Ascending aorta (tissue), 2 donors: ENCODE measurements at places on chromosomes 12 and 14. TPM values are rescaled to one million over a fixed set of nuclear protein-coding genes. Genes with fewer than 3 reads are reported as not detected.

DNA sequence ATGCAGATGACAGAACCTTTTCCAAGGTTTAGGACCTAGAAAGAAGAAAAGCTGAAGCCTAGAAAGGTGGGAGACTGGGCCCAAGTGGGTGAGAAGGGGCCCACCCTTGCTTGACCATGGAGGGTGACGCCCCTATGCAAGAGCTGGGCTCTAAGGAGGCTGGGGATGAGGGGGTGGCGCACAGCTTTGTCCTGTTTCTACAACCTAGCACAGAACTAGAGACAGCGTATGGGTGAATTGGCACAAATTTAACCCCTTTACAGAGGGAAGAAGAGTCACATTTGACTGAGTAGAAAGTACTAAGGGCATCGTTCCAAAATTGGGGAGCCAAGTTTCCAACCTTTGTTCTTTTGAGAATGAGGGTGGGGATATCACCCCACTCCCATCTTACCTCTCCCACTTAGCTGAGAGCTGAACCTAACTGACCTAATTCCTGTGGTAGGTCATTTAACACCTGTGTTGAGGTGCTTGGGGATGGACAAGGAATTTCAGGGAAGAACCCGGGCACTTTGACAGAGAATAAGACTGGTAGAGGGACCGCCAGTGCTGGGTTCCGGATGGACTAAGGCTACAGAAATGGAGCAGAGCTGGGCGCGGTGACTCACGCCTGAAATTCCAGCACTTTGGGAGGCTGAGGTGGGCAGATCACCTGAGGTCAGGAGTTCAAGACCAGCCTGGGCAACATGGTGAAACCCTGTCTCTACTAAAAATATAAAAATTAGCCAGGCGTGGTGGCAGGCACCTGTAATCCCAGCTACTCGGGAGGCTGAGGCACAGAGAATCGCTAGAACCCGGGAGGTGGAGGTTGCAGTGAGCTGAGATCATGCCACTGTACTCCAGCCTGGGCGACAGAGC is 5.2 kb downstream of the NFKBIA start:
- no peak overlapping the region for H3K4me3 ChIP-seq
- H3K27ac ChIP-seq: peak overlapping the region; percentile 89
- peaks cover 15% of the 10 kb centered on the region for H3K4me1 ChIP-seq
- DNase-seq: no peak
- peaks cover 37% of the 10 kb centered on the region for H3K36me3 ChIP-seq

DNA sequence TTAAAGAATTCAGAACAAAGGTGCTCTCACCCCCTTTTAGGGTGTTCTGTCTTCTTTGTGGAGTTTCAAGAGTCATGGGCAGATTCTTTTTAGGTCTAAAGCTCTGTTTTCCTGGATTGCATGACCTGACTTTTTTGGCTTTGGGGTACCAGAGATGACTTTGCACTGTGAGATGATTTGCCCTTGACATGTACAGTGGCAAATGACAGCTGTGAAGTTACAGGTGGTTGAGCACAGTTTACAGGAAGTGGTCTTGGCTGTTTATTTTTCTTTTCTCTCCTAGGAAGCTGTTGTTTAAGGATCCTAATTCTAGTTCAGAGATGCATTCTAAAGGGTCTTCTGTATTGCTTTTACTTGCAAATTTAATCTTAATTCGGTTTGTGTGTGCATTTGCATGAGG is 83.8 kb upstream of the METAP2 start:
- no peak overlapping the region for H3K4me3 ChIP-seq
- peaks cover 7% of the 10 kb centered on the region for H3K4me1 ChIP-seq
- no peak overlapping the region for H3K27ac ChIP-seq
- DNase-seq: no peak
- no peaks in the 10 kb centered on the region for H3K36me3 ChIP-seq

GRCh38 chr14:80699861-80700260 is 241.7 kb downstream of the CEP128 start:
- H3K4me3 ChIP-seq: no peak overlapping the region
- H3K4me1 ChIP-seq: no peaks in the 10 kb centered on the region
- DNase-seq: no peak
- no peaks in the 10 kb centered on the region for H3K27me3 ChIP-seq

GRCh38 chr12:31845613-31846322 is 113.4 kb upstream of the RESF1 start:
- H3K27ac ChIP-seq: no peak overlapping the region
- no peak for DNase-seq
- no peaks in the 10 kb centered on the region for H3K27me3 ChIP-seq
- H3K4me1 ChIP-seq: no peaks in the 10 kb centered on the region
- no peaks in the 10 kb centered on the region for H3K36me3 ChIP-seq

- H3K27me3 ChIP-seq: no peaks in the 10 kb centered on the region
- no peak overlapping the region for H3K27ac ChIP-seq
- DNase-seq: no peak
- no peak overlapping the region for H3K4me3 ChIP-seq
- H3K36me3 ChIP-seq: no peaks in the 10 kb centered on the region
- no peaks in the 10 kb centered on the region for H3K4me1 ChIP-seq
Measured at GRCh38 chr12:90301561-90302133, 593.0 kb upstream of the ATP2B1 start.

DNA sequence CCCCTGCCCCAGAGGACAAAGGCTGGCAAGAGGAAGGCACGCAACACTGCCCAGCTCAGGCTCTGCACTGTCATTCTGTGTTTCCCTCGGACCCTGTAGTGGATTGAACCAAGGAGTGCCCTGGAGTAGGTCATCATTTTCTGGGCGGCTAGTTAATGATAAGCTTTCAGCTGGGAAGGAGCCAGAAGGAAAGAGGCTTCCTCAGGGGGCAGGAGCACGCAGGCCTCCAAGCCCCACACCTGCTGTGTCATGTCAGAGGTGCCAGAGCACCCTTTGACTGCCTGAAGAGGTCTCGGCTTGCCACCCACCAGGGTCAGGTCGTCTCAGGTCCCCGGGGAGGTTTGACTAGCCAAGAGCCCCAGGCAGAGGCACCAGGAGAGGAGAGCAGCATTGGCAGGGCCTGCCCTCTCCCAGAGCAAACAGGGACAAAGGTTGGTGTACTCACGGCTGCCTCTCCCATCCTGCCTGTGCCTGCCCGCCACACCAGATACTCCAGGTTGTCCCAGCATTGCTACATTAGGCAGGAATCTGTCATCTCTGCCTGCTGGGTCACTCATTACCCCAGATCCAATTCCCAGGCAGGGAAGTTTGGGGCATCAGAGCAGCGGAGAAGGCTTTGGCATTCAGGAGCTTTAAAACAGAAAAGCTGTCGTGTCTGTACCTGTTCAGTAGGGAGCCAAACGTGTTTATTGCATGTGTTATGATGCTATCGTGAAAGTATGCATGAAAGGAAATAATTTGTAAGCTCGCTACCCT is 33.5 kb upstream of the ATP2A2 start:
- DNase-seq: no peak
- peaks cover 25% of the 10 kb centered on the region for H3K4me1 ChIP-seq
- no peak overlapping the region for H3K4me3 ChIP-seq
- H3K36me3 ChIP-seq: no peaks in the 10 kb centered on the region
- peak overlapping the region; percentile 69 for H3K27ac ChIP-seq

DNA sequence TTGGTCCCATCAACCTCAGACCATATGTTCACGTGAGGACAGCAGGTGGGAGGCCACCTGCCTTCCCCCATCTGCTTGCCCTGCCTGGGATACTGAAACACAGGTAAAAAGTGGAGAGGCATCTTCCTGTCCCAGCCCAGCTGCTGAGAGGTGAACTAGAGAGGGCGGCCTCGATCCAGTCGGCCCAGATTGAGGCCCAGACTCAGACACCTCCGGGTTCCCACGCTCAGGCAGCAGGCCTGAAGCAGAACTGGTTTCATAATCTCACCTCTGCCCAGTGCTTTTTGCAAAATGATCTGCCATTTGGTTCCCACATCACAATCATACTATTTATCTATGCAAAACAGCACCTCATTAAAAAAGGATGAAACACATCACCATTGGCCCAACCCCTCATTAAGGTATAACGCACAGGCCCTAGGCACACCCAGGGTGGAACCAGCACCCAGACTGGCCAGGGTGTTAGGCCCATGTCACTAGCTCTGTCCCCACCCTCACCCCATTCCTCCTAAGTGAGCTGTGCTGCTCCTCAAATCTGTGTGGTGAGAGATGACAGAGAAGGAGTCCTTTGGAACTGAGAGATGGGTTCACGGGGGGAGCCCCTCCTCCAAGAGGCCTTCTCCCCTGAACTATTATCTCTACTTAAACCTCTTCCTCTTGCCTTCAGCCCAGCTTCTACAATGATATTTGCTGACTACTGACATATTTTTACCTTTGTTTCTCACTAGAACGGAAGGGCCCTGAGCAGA is 81.1 kb downstream of the ZFP36L1 start:
- no peaks in the 10 kb centered on the region for H3K4me1 ChIP-seq
- no peak overlapping the region for H3K27ac ChIP-seq
- no peaks in the 10 kb centered on the region for H3K27me3 ChIP-seq
- DNase-seq: peak; percentile 38

DNA sequence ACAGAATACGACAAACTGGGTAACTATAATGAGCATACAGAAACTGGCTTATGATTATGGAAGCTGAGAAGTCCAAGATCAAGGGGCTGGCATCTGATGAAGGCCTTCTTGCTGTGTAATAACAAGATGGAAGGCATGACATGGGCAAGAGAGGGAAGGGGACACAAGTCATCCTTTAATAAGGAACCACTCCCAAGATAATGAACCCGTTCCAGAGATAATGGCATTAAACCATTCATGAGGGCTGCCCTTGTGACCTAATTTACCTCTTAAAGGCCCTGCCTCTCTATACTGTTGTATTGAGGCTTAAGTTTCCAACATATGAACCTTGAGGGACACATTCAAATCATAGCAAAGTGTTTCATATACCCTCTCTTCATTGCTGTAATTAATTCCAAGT is 4.6 kb upstream of the VTI1B start:
- H3K4me1 ChIP-seq: peaks cover 3% of the 10 kb centered on the region
- no peak overlapping the region for H3K27ac ChIP-seq
- no peak for DNase-seq
- no peak overlapping the region for H3K4me3 ChIP-seq
- H3K27me3 ChIP-seq: no peaks in the 10 kb centered on the region

DNA sequence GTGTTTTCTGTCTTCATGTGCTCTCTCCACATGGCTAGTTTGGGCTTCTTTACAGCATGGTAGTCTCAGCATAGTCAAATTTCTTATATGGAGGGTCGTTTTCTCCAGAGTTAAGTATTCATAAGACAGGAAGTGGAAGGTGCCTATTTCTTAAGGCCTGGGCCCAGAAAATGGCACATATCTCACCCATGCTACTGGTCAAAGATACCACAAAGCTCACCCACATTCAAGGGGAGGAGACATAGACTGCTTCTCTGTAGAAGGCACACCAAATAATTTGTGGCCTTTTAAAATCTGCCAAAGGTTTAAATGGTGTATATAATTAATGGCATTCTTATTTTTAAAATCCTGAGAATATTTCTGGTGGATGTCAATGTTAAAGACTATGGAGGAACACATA is 44.8 kb downstream of the CCDC91 start:
- H3K36me3 ChIP-seq: no peaks in the 10 kb centered on the region
- H3K4me3 ChIP-seq: no peak overlapping the region
- no peak for DNase-seq

GRCh38 chr14:91647856-91648255 is 84.0 kb downstream of the CATSPERB start:
- no peak overlapping the region for H3K4me3 ChIP-seq
- no peak overlapping the region for H3K27ac ChIP-seq
- no peaks in the 10 kb centered on the region for H3K36me3 ChIP-seq
- H3K4me1 ChIP-seq: no peaks in the 10 kb centered on the region

DNA sequence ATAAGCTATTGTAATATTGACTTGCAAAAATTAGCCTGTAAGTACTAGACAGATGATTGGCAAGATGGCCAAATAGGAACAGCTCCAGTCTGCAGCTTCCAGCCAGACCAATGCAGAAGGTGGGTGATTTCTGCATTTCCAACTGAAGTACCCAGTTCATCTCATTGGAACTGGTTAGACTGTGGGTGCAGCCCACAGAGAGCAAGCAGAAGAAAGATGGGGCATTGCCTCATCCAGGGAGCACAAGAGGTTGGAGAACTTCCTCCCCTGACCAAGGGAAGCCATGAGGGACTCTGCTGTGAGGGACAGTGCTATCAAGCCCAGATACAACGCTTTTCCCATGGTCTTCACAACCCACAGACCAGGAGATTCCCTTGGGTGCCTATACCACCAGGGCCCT is 16.0 kb upstream of the SPATA7 start:
- no peak for DNase-seq
- no peaks in the 10 kb centered on the region for H3K4me1 ChIP-seq
- H3K27ac ChIP-seq: no peak overlapping the region

GRCh38 chr14:76112889-76113624 is 38.7 kb upstream of the GPATCH2L start:
- H3K27ac ChIP-seq: no peak overlapping the region
- H3K4me1 ChIP-seq: no peaks in the 10 kb centered on the region
- no peaks in the 10 kb centered on the region for H3K27me3 ChIP-seq
- H3K36me3 ChIP-seq: no peaks in the 10 kb centered on the region
- DNase-seq: no peak

GRCh38 chr12:132565365-132565764 is 45.0 kb downstream of the LRCOL1 start:
- no peaks in the 10 kb centered on the region for H3K27me3 ChIP-seq
- H3K27ac ChIP-seq: no peak overlapping the region
- H3K4me1 ChIP-seq: no peaks in the 10 kb centered on the region
- no peak overlapping the region for H3K4me3 ChIP-seq
- peaks cover 4% of the 10 kb centered on the region for H3K36me3 ChIP-seq

GRCh38 chr14:34425095-34425851 is 36.8 kb downstream of the SPTSSA start:
- no peak for DNase-seq
- H3K4me1 ChIP-seq: no peaks in the 10 kb centered on the region
- H3K27ac ChIP-seq: no peak overlapping the region
- H3K36me3 ChIP-seq: no peaks in the 10 kb centered on the region
- H3K27me3 ChIP-seq: no peaks in the 10 kb centered on the region

DNA sequence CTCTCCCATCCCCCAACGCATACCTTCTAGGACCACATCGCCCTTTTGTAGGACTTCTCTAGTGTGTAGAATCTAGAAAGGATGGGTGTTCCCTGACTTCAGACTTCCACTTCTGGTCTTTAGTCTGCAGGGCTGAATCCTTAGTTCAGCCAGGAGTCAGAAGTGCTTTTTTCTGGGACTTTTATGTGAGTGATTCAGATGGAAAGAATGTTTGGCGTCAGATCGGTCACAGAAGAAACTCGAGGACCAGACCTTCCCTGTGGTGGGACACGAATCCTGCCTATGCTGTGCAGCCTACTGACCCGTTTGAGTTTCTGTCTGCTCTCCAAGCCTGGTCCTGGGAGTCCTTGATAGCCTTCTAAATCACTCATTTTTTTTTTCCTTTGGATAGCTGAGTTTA is 165.4 kb upstream of the SSTR1 start:
- H3K4me3 ChIP-seq: no peak overlapping the region
- H3K27me3 ChIP-seq: no peaks in the 10 kb centered on the region
- no peaks in the 10 kb centered on the region for H3K4me1 ChIP-seq
- H3K27ac ChIP-seq: no peak overlapping the region
- no peaks in the 10 kb centered on the region for H3K36me3 ChIP-seq
- DNase-seq: no peak

Gene DLK1
- total RNA-seq: 7.2 TPM

Gene IL26
- not detected for total RNA-seq

Gene PAN2
- 45.3 TPM for total RNA-seq

Gene TCL1B
- not detected for total RNA-seq

Gene RNASE7
- not detected for total RNA-seq

Gene GRIN2B
- total RNA-seq: 0.11 TPM

Gene OR4K15
- total RNA-seq: not detected

Gene ARHGEF25
- total RNA-seq: 47.8 TPM

Gene NOS1
- 0.21 TPM for total RNA-seq

Gene ACVR1B
- total RNA-seq: 18.7 TPM

Gene BLOC1S1
- total RNA-seq: 57.2 TPM
